ENCODE measurements at places on chromosomes 6 and 20.

DNA sequence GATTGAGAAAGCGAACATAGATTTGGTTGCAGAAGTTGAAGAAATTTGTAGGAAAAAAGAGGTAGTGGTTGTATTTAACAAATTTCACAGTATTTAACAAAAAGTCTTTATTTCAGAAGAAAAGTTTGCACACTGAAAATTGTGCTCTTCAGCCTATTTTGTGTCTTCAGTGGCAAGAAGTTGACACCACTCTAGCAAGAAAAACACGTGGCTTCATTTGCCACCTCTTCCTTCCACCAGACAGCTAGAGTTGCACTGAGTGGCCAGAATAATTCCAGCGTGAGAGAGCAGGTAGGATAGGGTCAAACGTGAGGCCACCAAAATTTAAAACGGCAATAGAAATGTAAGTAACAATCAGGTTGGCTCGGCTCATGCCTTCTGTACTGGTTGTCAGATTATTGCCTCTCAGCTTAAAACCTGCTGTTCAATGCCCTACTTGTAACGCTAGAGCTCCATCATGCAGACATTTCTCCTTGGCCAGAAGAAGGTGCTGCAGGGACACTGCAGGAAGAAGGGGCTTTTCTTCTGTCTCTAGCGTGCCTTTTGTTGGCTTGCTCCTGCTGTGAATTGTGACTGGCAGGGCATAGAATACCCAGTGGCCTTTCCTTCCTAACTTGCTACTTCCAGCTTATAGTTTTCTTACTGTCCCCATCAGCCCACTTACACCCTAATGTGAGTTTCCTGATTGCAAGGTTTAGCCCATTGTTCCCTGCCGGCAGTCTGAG lies 12.1 kb downstream of the TRAPPC3L start:
- no peak for DNase-seq

- DNase-seq: no peak
Observed at GRCh38 chr6:156689656-156690055, 87.5 kb upstream of the ARID1B start.

- no peak for DNase-seq
Observed at GRCh38 chr20:47576516-47577033, 74.9 kb downstream of the NCOA3 start.

DNA sequence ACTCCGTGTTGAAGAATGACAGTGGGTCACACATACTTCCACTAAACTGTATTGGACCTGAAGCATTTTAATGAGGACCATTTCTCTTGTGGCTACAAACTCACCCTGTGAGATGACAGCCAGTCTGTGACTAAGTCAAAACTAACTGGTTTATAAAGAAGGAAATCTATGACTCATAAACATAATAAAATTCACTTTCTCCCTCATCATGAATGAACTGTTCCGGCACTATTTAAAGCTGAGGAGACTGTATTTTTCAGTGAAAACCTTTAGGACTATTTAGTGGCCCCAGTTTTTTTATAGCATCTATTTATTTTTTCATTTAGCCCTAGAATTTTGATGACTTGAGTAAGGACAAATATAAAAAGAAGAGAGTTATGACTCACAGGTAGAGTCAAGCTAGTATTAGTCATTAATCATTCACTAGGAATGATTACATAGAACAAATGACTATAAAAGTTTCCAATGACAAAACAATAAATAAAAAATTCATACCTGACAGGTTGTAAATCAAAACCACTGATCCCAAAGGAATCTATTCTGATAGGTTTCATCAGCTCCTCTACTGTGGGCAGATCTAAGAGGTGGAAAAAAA lies 34.2 kb downstream of the CEP162 start:
- no peak for DNase-seq

- DNase-seq: no peak
Observed at GRCh38 chr6:45044086-45044485, 284.0 kb upstream of the RUNX2 start.

DNA sequence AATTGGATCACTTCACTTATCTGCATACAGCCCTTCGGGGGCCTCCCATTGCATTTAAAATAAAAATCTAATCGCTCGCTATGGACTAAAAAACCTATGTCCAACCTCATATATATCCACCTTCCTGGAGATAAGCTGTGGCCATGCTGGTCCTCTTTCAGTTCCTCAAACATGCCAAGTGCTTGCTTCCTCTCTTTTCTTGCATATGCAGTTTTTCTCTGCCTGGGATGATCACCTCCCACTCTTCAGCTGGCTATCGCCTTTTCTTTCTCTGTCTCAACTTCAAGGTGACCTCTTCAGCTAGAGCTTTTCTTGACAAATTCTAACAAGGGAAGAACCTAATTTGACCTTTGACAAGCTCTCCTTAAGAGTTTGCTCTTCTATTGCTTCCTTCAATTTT lies 5.6 kb upstream of the TFB1M start:
- DNase-seq: no peak
